NB4 (cell line): ENCODE measurements at places on chromosomes 3 and 15.
A peak's percentile ranks its signal among the peaks of the same experiment; 100 is the strongest.

- DNase-seq, result no peak
Observed at GRCh38 chr3:78712270-78712669, 1055.5 kb downstream of the ROBO1 start.

GRCh38 chr3:133593243-133593642 lies 19.8 kb downstream of the CDV3 start:
- no peak for DNase-seq

- DNase-seq, result no peak
Observed at GRCh38 chr3:160169139-160169976, 55.9 kb upstream of the C3orf80 start.

GRCh38 chr3:11929531-11929930 lies 74.7 kb upstream of the SYN2 start:
- DNase-seq, result no peak

- DNase-seq, result no peak
Observed at GRCh38 chr3:52477076-52477795, 17.9 kb upstream of the STAB1 start.

GRCh38 chr3:69425249-69425648 lies 39.4 kb upstream of the FRMD4B start:
- DNase-seq, result peak; percentile 21

- DNase-seq, result peak; percentile 86
Observed at GRCh38 chr3:18046131-18046915, 303.9 kb upstream of the TBC1D5 start.

DNA sequence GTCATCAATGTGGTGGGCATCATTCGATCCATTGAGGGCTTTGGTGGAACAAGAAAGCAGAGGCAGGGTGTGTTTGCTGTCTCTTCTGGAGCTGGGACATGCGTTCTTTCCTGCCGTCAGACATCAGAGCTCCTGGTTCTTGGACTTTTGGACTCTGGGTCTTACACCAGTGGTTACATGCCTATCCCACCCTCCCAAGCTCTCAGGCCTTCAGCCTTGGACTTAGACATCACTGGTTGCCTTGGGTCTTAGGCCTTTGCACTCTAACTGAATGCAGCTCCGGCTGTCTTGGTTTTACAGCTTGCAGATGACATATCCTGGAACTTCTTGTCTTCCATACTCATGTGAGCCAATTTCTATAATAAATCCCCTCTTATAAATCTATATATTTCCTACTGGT lies 8.1 kb upstream of the MASP1 start:
- DNase-seq, result no peak

- DNase-seq, result no peak
Observed at GRCh38 chr3:184456476-184456875, 76.6 kb downstream of the CHRD start.

DNA sequence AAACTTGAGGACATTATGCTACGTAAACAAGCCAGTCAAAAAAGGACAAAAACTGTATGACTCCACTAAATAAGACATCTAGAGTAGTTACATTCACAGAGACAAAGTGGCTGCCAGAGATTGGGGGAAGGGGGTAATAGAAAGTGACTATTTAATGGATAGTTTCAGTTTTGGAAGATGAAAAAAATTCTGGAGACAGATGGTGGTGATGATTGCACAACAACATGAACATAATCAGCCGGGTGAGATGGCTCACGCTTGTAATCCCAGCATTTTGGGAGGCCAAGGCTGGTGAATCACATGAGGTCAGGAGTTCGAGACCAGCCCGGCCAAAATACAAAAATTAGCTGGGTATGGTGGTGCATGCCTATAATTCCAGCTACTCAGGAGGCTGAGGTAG lies 40.6 kb downstream of the DPP8 start:
- peak; percentile 14 for DNase-seq

- DNase-seq, result peak; percentile 75
Observed at GRCh38 chr3:155870945-155871745, 695 bp downstream of the GMPS start.

DNA sequence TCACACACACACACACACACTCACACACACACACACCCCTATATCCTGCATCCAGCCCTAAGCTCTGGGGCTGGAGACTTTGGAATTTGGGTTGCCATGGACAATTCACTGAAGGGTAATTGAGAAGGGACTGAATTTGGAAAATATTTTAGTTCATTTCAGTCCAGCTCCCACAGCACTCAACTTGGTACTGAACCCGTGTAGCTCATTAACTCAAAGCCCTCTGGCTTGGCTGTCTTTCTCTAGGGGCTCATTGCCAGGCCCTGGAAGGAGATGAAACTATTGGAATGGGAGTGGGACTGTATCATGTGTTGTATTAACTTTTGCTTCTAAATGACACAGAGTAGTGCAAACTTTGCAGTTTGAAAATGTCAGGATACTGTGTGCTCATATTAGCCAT lies 157.3 kb downstream of the EPHB1 start:
- no peak for DNase-seq

DNA sequence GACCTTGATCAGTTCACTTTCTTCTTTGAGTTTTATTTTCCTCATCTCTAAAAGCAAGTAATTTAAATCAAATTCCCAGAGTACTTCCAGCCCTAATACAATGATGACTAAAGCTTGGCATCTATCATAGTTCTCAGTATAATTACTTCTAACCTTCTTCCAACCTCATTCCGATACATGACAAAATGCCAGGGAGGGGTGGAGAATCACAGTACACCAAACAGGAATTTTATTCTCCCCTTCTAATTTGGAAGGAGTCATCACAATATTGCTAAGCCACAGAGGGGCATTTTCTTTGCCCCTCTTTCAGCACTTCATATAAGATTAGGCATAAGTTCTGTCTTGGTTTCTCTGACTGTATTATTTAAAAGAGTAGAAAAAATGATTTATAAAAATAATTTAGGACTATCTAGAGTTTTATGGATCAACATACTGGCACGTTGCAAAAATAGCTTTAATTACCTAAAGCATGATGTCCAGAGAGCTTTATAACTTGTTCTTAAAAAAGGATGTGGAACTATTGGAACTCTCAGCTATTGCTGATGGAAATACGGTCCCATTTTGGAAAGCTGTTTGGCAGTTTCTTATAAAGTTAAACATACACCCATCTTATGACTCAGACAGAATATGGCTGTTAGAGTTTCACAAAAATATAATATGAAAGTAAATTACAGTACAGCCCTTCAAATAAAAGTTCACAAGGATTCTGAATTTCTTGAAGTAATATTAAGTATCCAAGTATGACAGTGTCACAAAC lies 86.9 kb upstream of the UBE2E2 start:
- DNase-seq, result no peak

DNA sequence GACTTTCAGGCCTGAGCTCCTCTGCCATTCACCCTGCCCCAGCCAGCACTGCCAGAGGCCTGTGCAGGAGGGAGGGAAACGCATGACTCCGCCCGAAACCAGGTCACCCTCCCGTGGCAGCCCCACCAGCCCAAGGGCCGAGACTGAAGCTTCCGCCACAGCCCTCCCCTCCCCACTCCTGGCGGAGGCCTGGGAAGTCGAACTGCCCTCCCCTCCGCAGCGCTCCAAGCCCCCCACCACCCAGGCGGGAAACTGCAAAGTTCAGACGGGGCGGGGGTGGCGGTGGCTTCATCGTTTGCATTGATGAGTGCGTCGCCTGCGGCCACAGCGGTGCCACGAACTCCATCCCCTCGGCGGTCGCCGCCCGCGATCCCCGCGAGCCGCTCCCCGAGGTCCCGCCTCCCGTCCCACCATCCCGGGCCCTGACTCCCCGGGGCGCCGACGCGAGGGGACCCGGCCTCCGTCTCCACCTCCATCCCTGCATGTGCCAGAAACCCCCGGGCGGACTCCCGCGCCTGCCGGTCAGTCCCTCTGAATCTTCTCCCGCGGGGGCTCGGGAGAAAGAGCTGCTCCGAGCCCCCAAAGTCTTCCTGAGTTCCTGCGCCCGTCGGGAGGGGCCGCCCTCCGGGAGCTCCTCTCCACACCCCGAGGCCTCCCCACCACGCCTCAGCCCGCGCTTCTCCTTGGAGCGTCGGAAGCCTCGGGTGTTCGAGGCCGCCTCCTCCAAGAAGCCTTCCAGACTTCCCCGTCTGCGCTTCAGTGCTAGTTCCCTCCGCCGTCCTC lies 698 bp downstream of the MELTF start:
- DNase-seq, result no peak

DNA sequence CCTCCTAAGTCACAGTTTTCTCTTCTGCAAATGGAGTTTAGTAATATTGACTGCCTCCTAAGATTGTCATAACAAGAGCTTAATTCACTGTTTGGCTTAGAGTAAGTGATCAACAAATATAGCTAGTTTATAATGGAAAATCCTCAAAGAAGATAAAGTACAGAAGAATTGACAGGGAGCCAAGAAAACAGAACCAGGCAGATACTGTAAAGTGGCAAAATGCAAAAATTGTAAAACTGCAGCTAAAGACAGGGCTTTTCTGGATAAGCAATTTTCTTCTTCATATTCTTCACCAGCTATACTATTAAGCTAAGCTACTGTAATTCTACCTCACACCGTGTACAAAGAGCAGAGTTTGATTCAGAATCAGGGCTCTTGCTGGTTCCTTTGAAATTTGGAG lies 148.6 kb downstream of the ARPP21 start:
- no peak for DNase-seq

- peak; percentile 90 for DNase-seq
Observed at GRCh38 chr3:138786788-138787271, 47.9 kb downstream of the PIK3CB start.

- DNase-seq, result no peak
Observed at GRCh38 chr3:2976212-2976611, 134.0 kb downstream of the IL5RA start.

- peak; percentile 36 for DNase-seq
Observed at GRCh38 chr3:194397757-194398312, 1.2 kb downstream of the GP5 start.

DNA sequence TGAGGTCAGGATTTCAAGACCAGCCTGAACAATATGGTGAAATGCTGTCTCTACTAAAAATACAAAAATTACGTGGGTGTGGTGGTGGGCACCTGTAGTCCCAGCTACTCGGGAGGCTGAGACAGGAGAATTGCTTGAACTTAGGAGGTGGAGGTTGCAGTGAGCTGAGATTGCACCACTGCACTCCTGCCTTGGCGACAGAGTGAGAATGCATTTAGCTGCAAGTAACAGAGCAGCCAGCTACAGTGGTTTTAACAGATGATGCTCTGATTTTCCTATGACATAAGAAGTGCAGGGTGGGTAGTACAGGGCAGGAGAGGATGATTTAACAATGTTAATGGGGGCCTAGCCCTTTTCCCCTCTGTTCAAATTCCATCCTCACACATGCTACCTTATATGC lies 267.9 kb downstream of the RPLP1 start:
- DNase-seq, result no peak

- no peak for DNase-seq
Observed at GRCh38 chr15:88949734-88950400, 36.7 kb upstream of the MFGE8 start.

DNA sequence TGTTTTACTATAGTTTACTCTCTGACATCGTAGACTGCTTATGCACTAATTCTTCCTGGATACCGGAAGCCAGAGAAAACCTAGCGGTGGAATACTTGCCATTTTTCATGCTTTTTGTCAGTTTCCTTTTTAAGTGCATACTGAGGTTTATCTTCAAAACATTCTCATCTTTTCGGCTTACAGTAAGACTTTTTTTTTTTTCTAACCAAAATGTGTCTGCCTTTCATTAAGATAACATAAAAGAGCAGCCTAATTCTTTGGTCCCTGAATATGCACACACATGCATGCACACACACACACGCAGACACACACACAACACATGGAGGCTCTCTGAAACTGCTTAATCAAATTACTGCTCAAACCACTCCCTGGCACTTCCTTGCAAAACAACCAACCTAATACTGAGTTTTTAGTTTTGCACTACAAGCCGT lies 1.3 kb downstream of the ZNF445 start:
- DNase-seq, result peak; percentile 47

GRCh38 chr3:13785853-13786436 lies 93.9 kb downstream of the WNT7A start:
- no peak for DNase-seq

GRCh38 chr3:9690451-9691450 lies 12.9 kb upstream of the CPNE9 start:
- DNase-seq, result peak; percentile 93

GRCh38 chr3:144105542-144105941 lies 133.9 kb downstream of the DIPK2A start:
- DNase-seq, result no peak

GRCh38 chr3:40753291-40753770 lies 228.6 kb downstream of the ZNF621 start:
- DNase-seq, result no peak

- no peak for DNase-seq
Observed at GRCh38 chr15:74865316-74865715, 7.8 kb downstream of the SCAMP2 start.

DNA sequence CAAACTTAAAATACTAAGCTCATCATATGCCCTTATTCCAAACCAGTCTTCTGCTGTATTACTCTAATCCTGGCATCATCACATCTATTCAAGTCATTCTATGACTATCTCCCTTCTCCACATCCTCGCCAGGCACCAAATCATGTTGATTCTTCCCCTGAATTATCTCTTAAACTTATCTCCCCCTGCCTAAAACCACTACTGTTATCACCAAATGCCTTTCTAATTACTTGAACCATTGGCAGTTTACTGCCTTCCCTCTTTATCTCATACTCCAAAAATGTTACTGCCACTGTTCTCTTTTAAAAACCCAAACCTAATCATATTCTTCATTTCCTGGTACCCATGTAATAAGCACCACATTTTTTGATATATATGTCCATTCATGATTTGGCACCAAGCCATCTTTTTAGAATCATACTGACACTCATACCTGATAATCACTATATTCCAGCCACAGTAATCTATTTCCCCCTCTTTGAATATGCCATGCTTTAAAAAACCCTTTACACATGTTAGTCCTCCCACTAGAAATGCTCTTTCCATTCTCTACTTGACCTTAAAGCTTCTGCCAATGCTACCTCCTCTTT lies 126.8 kb downstream of the PEAK1 start:
- DNase-seq, result no peak

DNA sequence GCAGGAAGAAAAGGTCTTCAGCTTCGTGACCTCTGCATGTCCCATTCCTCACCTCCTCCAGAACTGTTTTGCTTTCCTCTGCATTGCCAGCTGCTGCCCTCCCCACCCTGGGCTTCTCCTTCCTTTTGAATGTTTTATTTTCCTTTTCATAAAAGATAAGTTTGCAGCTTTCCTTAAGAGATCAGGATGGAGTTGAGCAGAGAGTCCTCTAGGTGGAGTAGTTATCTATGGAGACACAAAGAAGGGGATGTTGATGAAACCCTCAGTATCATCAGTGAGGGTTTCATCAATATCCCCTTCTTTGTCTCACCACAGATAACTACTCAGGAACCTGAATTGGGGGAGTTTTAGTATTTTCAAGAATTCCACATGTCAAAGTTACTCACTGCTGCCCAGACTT lies 19.0 kb upstream of the SLC25A36 start:
- DNase-seq, result peak; percentile 23

- peak; percentile 90 for DNase-seq
Observed at GRCh38 chr3:40299721-40300335, 9.7 kb upstream of the EIF1B start.

GRCh38 chr3:308597-309321 lies 112.2 kb downstream of the CHL1 start:
- no peak for DNase-seq

GRCh38 chr3:72597756-72598195 lies 250.5 kb downstream of the SHQ1 start:
- DNase-seq, result peak; percentile 6

GRCh38 chr15:100849021-100849854 lies 30.4 kb upstream of the ALDH1A3 start:
- DNase-seq, result peak; percentile 75

- no peak for DNase-seq
Observed at GRCh38 chr3:179512378-179512777, 50.3 kb upstream of the ACTL6A start.
